ENCODE measurements at places on chromosomes 12 and 14. TPM values are rescaled to one million over a fixed set of nuclear protein-coding genes. Genes with fewer than 3 reads are reported as not detected.

GRCh38 chr14:51680031-51680430 is 28.3 kb downstream of the FRMD6 start:
- no peak overlapping the region for H3K4me3 ChIP-seq
- H3K27ac ChIP-seq = no peak overlapping the region
- no peaks in the 10 kb centered on the region for H3K27me3 ChIP-seq
- no peak for DNase-seq
- H3K36me3 ChIP-seq = no peaks in the 10 kb centered on the region
- no peaks in the 10 kb centered on the region for H3K4me1 ChIP-seq

PHLDA1 gene
- total RNA-seq = 11.7 TPM

DNA sequence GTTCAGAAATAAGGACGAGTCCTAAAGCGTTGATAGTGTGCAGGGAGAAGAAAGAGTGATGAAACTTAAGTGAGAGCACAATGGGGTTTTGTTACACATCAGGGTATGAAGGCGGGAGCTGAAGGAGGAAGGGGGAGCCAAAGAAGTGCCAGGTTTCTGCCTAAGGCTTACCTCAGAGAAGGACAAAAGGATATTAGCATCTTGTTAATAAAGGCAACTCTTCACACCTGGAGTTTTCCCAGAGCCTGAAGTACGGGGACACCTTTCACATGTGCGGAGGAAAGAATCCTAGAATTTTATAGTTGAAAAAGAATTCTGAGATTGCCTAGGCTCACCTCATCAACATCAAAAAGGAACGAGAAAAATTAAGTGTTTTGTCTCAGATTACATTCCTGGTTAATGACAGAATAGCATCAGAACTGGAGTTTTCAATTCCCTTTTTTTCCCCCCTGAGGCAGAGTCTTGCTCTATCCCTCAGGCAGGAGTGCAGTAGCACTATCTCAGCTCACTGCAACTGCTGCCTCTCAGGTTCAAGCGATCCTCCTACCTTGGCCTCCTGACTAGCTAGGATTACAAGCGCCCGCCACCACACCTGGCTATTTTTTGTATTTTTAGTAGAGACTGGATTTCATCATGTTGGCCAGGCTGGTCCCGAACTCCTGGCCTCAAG is 2.2 kb upstream of the SAV1 start:
- H3K27me3 ChIP-seq = no peaks in the 10 kb centered on the region
- H3K4me1 ChIP-seq = peaks cover 3% of the 10 kb centered on the region
- H3K4me3 ChIP-seq = no peak overlapping the region
- no peak overlapping the region for H3K27ac ChIP-seq
- H3K36me3 ChIP-seq = no peaks in the 10 kb centered on the region
- no peak for DNase-seq

- H3K4me1 ChIP-seq = peaks cover 15% of the 10 kb centered on the region
- peak overlapping the region; percentile 100 for H3K27ac ChIP-seq
- H3K4me3 ChIP-seq = peak overlapping the region; percentile 100
- H3K36me3 ChIP-seq = peaks cover 12% of the 10 kb centered on the region
These were observed 953 bp downstream of the MAPK1IP1L start for GRCh38 chr14:55052269-55052930.

CHFR gene
- total RNA-seq = 85.2 TPM

GPD1 gene
- 1.1 TPM for total RNA-seq

PPM1H gene
- 0.82 TPM for total RNA-seq

DNA sequence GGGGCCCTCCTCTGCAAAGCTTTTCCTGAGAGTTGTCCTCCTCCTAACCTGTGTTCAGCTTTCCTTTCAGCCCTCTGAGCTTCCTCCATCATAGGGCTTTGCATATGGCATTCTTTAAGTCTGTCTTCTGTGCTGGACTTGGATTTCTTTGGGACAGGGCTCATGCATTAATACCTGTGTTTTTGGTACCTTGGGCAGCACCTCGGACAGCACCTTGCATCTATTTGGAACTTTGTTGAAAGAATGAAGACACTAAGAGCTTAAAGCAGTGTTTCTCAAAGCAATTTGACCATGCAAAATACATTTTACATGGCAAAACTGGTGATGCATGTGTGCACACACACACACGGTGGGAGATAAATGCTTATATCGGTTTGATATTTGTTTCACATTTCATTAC is 115.0 kb upstream of the SRRM4 start:
- no peak overlapping the region for H3K4me3 ChIP-seq
- H3K27me3 ChIP-seq = no peaks in the 10 kb centered on the region
- H3K27ac ChIP-seq = no peak overlapping the region
- no peaks in the 10 kb centered on the region for H3K36me3 ChIP-seq
- no peaks in the 10 kb centered on the region for H3K4me1 ChIP-seq

DNA sequence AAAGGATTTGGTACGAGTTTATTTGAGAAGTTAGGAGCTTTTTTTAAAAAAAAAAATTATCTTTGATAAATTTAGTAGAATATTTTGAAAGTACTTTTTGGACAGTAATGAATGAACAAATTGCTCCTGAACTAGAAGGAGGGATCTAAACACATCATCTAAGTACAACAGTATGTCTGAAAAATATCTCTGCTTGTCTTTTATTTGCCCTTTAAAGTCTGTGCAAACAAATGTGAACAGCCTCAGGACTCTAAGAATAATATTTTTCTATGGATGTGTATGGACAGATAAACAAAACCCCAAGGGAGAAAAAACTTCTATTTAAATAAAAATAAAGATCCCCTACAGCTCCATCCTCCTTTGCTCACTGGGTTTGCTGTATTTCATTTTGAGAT is 19.5 kb downstream of the FBXL14 start:
- no peak for DNase-seq
- no peaks in the 10 kb centered on the region for H3K4me1 ChIP-seq
- no peaks in the 10 kb centered on the region for H3K36me3 ChIP-seq
- H3K27ac ChIP-seq = no peak overlapping the region
- H3K4me3 ChIP-seq = no peak overlapping the region

DNA sequence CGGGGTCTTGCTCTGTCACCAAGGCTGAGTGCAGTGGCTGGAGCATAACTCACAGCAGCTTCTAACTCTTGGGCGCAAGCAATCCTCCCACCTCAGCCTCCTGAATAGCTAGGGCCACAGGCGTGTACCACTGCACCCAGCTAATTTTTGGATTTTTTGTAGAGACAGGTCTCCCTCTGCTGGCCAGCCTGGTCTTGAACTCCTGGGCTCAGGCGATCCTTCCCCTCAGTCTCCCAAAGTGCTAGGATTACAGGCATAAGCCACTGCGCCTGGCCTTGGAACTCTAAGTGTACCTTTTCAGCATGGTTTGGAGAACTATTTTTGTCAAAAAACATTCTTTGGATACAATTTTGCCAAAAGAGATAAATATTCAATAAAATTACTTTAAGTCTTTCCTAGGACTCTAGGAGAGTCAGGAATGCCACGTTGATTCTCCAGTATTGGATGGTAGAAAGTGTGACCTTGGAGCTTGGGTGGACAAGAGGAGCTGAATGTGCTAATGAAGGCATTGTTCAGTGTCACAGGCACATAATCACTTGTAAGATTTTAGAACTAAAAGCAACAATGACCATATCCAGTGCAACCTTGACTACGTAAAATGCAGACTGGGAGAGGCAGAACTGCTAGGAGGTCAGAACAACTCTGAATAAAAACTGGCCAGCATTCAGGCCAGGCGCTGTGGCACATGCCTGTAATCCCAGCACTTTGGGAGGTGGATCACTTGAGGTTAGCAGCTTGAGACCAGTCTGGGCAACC is 2.8 kb downstream of the SRSF9 start:
- H3K4me3 ChIP-seq = no peak overlapping the region
- no peak overlapping the region for H3K27ac ChIP-seq
- no peaks in the 10 kb centered on the region for H3K27me3 ChIP-seq
- peaks cover 38% of the 10 kb centered on the region for H3K4me1 ChIP-seq

DNA sequence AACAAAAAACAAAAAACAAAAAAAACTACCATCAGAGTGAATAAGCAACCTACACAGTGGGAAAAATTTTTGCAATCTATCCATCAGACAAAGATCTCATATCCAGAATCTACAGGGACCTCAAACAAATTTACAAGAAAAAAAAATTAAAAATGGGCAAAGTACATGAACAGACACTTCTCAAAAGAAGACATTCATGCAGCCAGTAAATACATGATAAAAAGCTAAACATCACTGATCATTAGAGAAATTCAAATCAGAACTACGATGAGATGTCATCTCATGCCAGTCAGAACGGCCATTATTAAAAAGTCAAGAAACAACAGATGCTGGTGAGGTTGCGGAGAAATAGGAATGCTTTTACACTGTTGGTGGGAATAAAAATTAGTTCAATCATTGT is 466.5 kb upstream of the ATXN7L3B start:
- H3K36me3 ChIP-seq = no peaks in the 10 kb centered on the region
- no peaks in the 10 kb centered on the region for H3K4me1 ChIP-seq
- H3K27me3 ChIP-seq = no peaks in the 10 kb centered on the region

ZNF385A gene
- 0.90 TPM for total RNA-seq

- no peak for DNase-seq
- peaks cover 24% of the 10 kb centered on the region for H3K27me3 ChIP-seq
- H3K4me3 ChIP-seq = peak within 1 kb of the TSS; percentile 33
- no peaks in the 10 kb centered on the region for H3K4me1 ChIP-seq
These were observed at the start of gene ABCC9 for GRCh38 chr12:21940549-21941505. Gene ABCC9, minus strand, starts transcription at chr12:21941426. Its CDS starts 4,752 bp downstream, at chr12:21936674.

- H3K4me3 ChIP-seq = no peak overlapping the region
- H3K27ac ChIP-seq = no peak overlapping the region
- H3K36me3 ChIP-seq = no peaks in the 10 kb centered on the region
These were observed 627 bp downstream of the HOXC8 start for GRCh38 chr12:54009171-54010052.

- DNase-seq = no peak
- no peak overlapping the region for H3K27ac ChIP-seq
These were observed 51.0 kb downstream of the KANSL2 start for GRCh38 chr12:48631071-48631470.

DNA sequence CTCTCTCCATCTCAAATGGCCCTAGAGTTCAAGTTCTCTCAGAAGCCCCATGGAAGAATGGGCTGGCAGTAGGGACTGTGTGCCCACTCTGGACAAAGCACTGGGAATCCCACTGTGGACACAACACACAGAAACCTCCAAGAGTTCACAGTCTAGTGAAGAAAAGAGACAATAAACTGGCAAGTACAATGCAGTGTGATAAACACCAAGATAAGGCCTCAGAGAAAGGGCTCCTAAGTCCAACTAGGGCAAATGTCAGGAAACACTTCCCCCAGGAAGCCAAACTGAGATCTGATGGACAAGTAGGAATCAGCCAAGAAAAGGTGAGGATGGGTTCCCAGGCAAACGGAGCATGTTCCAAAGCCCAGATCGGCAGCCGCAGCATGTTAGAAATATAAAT is 5.4 kb downstream of the VSIG10 start:
- H3K4me1 ChIP-seq = no peaks in the 10 kb centered on the region
- no peak overlapping the region for H3K4me3 ChIP-seq
- no peak for DNase-seq
- H3K27me3 ChIP-seq = no peaks in the 10 kb centered on the region
- no peak overlapping the region for H3K27ac ChIP-seq

SENP1 gene
- total RNA-seq = 26.6 TPM

GRCh38 chr14:99647411-99647810 is 2.5 kb downstream of the HHIPL1 start:
- H3K27ac ChIP-seq = no peak overlapping the region
- H3K36me3 ChIP-seq = no peaks in the 10 kb centered on the region
- DNase-seq = no peak
- no peaks in the 10 kb centered on the region for H3K4me1 ChIP-seq
- peaks cover 5% of the 10 kb centered on the region for H3K27me3 ChIP-seq

DNA sequence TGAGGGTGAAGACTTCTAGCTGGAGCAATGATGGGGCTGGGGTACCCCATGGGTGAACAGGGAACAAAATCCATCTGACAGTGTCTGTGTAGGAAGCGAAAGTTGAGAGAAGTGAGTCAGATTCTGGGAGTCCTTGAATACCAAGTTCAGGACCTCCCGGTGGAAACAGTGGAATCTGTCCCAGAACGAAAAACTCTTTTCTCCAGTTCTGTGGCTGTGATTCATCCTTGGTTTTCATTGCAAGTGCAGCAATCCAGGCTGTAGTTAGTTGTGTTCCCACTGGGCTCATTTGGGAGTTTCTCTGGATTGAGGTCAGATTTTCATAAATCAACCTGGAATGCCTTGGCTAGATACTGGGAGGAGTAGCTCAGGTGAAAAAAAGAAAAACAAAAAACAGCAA is 120.7 kb downstream of the C12orf75 start:
- no peaks in the 10 kb centered on the region for H3K27me3 ChIP-seq
- H3K36me3 ChIP-seq = no peaks in the 10 kb centered on the region
- H3K4me3 ChIP-seq = no peak overlapping the region
- no peak overlapping the region for H3K27ac ChIP-seq
- DNase-seq = no peak
- no peaks in the 10 kb centered on the region for H3K4me1 ChIP-seq

GPR137C gene
- 0.13 TPM for total RNA-seq

- H3K4me3 ChIP-seq = no peak overlapping the region
- H3K4me1 ChIP-seq = no peaks in the 10 kb centered on the region
- DNase-seq = no peak
- no peaks in the 10 kb centered on the region for H3K36me3 ChIP-seq
- no peaks in the 10 kb centered on the region for H3K27me3 ChIP-seq
- H3K27ac ChIP-seq = no peak overlapping the region
These were observed 126.7 kb upstream of the LGR5 start for GRCh38 chr12:71312768-71313403.

- H3K4me3 ChIP-seq = no peak overlapping the region
- H3K27me3 ChIP-seq = peaks cover under 1% of the 10 kb centered on the region
These were observed 89.0 kb downstream of the SETD3 start for GRCh38 chr14:99391671-99392070.

- no peak for DNase-seq
- peaks cover 15% of the 10 kb centered on the region for H3K27me3 ChIP-seq
- H3K27ac ChIP-seq = no peak overlapping the region
These were observed 114.4 kb downstream of the PRICKLE1 start for GRCh38 chr12:42475106-42475505.

TMEM119 gene
- total RNA-seq = 0.13 TPM

DNA sequence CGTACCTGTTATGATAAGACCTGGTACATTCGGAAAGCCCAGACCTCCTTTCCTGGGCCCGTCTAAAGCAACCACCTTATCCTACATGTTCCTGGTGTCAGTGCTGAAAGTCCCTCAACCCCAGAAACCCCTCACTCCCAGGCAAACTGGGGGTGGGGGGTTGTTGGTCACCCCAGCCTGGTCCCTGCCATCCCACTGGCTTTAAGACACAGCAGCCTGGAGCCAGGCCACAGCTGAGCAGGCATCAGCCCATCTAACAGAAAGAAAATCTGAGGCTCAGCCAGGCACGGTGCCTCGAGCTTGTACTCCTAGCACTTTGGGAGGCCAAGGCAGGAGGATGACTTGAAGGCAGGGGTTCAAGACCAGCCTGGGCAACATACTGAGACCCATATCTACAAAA is 4.5 kb downstream of the SELPLG start:
- peak overlapping the region; percentile 93 for H3K4me3 ChIP-seq
- H3K4me1 ChIP-seq = peaks cover 30% of the 10 kb centered on the region
- H3K27ac ChIP-seq = peak overlapping the region; percentile 94
- H3K36me3 ChIP-seq = peaks cover 46% of the 10 kb centered on the region

DNA sequence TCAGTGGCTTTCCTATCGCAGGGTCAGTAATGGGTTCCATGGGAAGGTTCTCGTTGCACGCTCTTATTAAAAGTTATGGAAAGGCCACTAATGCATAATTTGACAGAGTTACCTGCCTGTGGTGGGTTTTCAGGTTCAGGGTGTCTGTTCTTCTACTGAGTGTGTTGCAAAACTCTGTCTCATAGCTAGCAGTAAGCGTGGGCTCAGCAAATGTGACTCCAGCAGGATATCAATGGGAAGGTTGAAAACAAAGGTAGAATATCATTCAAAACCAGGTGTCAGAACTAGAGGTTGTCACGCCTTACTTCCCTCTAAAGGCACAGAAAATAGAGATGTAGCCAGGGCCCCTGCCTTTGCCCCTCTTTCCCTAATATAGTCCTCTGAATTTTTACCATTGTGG is 24.9 kb downstream of the UBE3B start:
- no peak for DNase-seq
- peaks cover 31% of the 10 kb centered on the region for H3K36me3 ChIP-seq
- H3K4me3 ChIP-seq = no peak overlapping the region
- H3K4me1 ChIP-seq = no peaks in the 10 kb centered on the region
- H3K27me3 ChIP-seq = no peaks in the 10 kb centered on the region

Data from T-cell (primary cell).